ENCODE measurements at places on chromosomes 1 and 21. TPM values are rescaled to one million over a fixed set of nuclear protein-coding genes. Genes with fewer than 3 reads are reported as not detected.

SELL gene
- 4.1 TPM for total RNA-seq

PTGS2 gene
- 0.91 TPM for total RNA-seq

AKR7A3 gene
- 1.7 TPM for total RNA-seq

NBPF8 gene
- 10.3 TPM for total RNA-seq

GBP7 gene
- not detected for total RNA-seq

RXFP4 gene
- 0.20 TPM for total RNA-seq

PGM1 gene
- total RNA-seq, result 54.6 TPM

Data from HCT116 (cell line).